WTC11 (cell line): ENCODE measurements at places on chromosomes 7 and 10. TPM values are rescaled to one million over a fixed set of nuclear protein-coding genes. Genes with fewer than 3 reads are reported as not detected.

The PARD3 gene
- 44.9 to 51.8 TPM (median 47.0 TPM) in 3 replicates for total RNA-seq

DNA sequence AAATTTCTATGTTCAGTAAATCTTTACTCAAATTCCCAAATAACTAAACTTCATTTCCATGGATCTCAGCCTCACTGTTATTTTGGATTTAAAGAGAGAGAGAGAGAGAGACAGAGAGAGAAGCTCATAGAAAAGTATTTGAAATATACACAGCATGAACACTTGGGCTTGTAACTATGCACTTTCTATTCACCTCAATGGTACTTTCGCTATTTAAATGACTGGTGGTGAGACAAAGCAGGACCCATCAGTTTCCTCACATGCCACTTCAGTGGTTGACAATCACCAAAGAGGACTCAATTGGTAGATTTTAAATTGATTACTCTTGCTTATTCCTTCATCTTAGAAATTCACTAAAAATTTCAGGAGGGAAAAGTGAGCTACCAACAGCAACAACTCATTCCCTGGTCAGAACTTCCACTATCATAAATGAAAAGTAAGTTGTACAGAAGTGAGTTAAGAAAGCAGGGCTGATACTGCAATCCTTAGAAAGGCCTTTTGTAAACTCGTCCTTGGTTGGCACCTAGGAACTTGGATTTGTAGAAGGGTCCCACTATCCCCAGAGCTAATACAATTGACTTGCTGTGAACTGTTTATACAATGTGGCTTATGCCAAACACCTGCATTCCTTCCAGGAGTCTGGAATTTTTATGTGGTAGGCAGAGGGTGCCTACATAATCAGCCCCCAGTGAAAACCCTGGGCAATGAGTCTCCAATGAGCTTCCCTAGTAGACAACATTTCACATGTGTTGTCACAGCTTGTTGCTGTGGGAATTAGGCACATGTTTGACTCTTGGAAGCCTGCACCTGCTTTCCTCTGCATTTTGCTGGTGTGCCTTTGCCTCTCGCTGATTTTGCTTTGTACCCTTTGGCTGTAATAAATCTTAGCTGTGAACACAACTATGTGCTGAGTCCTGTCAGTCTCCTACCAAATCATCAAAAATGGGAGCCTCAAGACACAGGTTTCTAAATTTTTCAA, 10.8 kb downstream of the ERLIN1 start:
- H3K36me3 ChIP-seq = peaks cover 28% of the 10 kb centered on the region
- H3K27ac ChIP-seq = no peak overlapping the region
- no peak overlapping the region for H3K4me3 ChIP-seq
- H3K27me3 ChIP-seq = no peaks in the 10 kb centered on the region
- H3K4me1 ChIP-seq = no peaks in the 10 kb centered on the region

GRCh38 chr10:91616137-91616536, 16.7 kb downstream of the PPP1R3C start:
- DNase-seq = no peak
- H3K4me1 ChIP-seq = no peaks in the 10 kb centered on the region
- no peak overlapping the region for H3K4me3 ChIP-seq
- no peaks in the 10 kb centered on the region for H3K27me3 ChIP-seq

DNA sequence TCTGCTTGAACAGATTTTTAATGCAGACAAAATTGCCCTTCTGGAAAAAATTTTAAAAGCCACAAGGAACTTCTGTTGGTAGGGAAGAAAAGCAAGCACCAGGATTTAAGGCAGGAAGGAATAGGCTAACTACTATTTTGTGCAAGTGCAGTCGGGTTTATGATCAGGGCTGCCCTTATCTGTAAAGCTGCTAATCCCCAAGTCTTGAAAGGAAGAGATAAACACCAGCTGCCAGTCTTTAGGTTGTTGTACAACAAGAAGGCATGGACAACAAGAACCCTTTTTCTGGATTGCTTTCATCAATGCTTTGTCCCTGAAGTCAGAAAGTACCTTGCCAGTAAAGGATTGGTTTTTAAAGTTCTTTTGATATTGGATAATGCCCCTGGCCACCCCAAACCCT, 40.7 kb downstream of the RALA start:
- no peak for DNase-seq
- H3K36me3 ChIP-seq = peaks cover 36% of the 10 kb centered on the region
- H3K27ac ChIP-seq = no peak overlapping the region
- peaks cover 40% of the 10 kb centered on the region for H3K4me1 ChIP-seq
- no peaks in the 10 kb centered on the region; the same call in 1 of the 2 replicates for H3K27me3 ChIP-seq

DNA sequence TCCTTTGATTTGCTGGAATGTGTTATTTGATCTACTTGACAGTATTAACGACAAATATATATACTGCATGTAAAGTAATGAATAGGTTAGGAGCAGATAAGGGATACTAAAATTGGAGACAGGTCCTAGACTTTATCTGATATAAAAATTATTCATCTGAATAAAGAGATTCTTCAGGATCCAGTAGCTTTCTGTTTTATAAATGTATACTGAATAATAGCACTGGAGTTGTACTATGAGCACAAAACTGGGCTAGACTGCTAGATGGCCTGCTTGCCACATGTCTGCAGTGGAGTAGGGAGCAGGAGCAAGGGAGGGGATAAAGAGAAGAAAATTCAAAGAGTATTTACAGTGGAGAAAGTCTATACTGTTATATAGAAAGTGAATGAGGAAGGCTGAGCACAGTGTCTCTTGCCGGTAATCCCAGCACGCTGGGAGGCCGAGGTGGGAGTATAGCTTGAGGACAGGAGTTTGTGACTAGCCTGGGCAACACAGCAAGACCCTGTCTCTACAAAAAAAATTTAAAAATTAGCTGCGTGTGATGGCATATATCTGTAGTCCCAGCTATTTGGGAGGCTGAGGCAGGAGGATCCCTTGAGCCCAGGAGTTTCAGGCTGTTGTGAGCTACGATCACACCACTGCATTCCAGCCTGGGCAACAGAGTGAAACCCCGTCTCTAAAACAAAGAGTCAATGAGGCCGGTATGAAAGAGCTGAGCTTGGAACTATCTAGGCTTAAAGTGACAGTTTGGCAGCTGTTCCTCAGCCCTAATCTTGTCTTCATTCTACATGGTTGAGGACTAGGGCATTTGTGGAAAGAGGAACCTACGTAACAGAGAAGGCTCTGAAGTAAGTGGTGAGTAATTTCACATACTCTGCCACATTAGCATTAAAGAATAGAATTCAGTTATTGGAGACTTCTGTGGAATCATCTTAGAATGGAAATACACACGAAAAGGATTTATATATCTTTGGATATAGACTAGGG, 41.8 kb downstream of the CD36 start:
- DNase-seq = no peak
- H3K27ac ChIP-seq = no peak overlapping the region
- H3K27me3 ChIP-seq = no peaks in the 10 kb centered on the region
- no peak overlapping the region for H3K4me3 ChIP-seq

GRCh38 chr10:93461109-93461806, 20.9 kb downstream of the MYOF start:
- H3K4me3 ChIP-seq = no peak overlapping the region
- no peak for DNase-seq
- H3K4me1 ChIP-seq = peaks cover 15% of the 10 kb centered on the region
- no peaks in the 10 kb centered on the region for H3K27me3 ChIP-seq
- no peaks in the 10 kb centered on the region for H3K36me3 ChIP-seq

DNA sequence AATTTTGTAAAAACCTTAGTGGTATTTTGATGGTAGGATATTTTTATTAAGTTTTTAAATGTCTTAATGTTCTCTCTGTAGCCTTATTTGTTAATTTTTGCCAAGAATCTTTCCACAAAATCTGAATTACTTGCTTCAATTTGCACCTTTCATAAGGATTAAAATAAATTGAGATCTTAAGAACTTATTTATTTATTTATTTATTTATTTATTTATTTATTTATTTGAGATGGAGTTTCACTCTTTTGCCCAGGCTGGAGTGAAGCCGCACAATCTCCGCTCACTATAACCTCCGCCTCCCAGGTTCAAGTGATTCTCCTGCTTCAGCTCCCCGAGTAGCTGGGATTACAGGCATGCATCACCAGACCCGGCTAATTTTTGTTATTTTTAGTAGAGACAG, 98.6 kb downstream of the PPP1R9A start:
- no peak overlapping the region for H3K4me3 ChIP-seq
- no peak overlapping the region for H3K27ac ChIP-seq
- no peaks in the 10 kb centered on the region for H3K27me3 ChIP-seq
- H3K36me3 ChIP-seq = no peaks in the 10 kb centered on the region
- no peak for DNase-seq

The SORBS1 gene
- total RNA-seq = 33.8 to 39.9 TPM (median 34.3 TPM) in 3 replicates

DNA sequence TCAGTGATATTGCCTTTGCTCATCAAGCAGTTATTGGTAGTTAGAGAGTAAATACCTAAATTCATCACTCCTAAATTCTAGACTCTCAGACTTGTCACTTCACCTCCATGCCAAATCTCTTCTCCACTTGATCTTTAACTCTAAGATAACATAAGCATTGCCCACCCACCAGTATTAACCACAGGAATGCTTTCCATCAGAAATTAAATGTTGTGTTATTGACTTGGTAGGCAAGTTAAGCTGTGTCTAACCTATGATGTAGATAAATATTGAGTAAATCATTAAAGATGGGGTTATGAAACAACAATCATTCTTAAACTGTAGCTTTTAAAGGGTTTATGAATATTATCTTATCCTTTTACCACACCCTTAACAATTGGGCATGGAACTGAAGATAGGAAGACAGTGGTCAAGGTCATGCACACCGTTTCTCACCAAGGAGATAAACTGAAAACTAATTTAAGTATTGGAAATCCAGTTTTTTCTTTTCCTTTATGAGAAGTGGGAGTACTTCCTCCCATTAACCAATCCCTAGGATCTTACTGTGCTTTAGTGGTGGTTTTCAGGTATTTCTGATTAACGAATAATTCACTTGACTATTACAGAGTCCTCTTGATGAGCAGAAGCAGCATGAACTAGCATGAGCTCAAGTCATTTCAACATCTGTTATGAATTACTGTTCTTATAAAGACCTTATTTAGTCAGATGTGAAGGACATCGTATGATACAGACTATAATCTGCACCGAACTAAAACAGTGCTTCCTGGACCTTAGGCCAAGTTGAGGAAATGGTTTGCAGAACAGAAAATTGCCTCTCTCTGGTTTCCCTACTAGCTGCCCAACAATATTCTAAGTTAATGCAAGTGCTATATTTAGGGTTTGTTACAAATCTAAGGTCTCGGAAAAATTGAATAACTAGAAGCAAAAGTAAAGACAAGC, 142.0 kb downstream of the LCOR start:
- DNase-seq = no peak
- no peak overlapping the region for H3K27ac ChIP-seq
- H3K4me3 ChIP-seq = no peak overlapping the region
- H3K36me3 ChIP-seq = no peaks in the 10 kb centered on the region

GRCh38 chr7:41219276-41219675, 483.6 kb downstream of the INHBA start:
- H3K27ac ChIP-seq = no peak overlapping the region
- no peak for DNase-seq
- peaks cover 86% of the 10 kb centered on the region for H3K27me3 ChIP-seq
- H3K36me3 ChIP-seq = no peaks in the 10 kb centered on the region
- peaks cover 8% of the 10 kb centered on the region for H3K4me1 ChIP-seq

The PON2 gene
- 21.4 to 24.1 TPM (median 23.3 TPM) in 3 replicates for total RNA-seq

DNA sequence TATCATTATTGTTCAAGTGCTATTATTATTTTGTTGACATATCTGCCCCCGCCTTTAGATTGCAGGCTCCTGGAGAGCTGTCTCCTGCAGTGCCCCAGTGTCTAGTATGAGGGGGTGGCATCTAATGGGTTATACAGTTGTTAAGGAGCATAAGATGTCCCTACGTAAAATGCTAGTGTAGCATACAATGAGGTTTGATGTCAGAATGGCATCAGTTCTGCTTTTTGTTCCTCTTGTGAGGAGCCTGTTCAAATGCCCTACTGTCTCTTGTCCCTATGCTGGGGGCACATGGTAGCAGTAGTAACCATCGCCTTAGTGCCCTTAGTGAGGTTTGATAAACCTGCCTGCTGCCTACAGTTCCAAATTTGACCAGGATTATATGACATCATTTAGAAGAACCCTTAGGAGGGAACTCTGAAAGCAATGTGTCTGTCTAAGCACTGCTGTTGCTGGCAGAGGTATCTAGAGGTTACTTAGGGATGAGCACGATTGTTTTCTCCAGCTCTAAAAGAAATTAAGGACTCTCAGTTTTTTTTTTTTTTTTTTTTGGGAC, 9.7 kb downstream of the CREM start:
- H3K4me3 ChIP-seq = no peak overlapping the region
- peaks cover 5% of the 10 kb centered on the region for H3K4me1 ChIP-seq
- H3K36me3 ChIP-seq = no peaks in the 10 kb centered on the region
- DNase-seq = no peak
- H3K27me3 ChIP-seq = no peaks in the 10 kb centered on the region

DNA sequence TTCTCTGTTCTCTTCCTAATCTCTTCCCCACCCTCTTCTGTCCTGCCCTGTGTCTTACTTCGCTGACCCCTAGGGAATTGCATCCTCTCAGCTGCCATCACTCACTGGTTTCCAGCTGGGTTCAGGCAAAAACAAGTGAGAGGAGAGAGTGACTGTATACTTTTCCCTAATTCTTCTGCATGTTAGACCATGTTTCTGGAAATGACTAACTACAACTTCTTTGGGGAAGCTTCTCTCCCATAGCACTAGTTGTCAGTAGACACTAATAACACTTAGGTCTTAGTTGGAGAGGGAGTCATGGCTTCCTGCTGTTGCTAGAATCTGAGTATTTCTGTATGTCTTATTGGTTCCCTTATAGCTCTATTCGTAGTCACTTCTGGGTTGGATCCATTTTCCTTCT, 299.0 kb upstream of the FZD1 start:
- no peak overlapping the region for H3K4me3 ChIP-seq
- DNase-seq = no peak
- no peaks in the 10 kb centered on the region for H3K27me3 ChIP-seq

- no peak overlapping the region for H3K4me3 ChIP-seq
- no peak overlapping the region; the same call in 1 of the 2 replicates for H3K27ac ChIP-seq
Measured at GRCh38 chr7:123319911-123320310, 120.1 kb upstream of the SLC13A1 start.

DNA sequence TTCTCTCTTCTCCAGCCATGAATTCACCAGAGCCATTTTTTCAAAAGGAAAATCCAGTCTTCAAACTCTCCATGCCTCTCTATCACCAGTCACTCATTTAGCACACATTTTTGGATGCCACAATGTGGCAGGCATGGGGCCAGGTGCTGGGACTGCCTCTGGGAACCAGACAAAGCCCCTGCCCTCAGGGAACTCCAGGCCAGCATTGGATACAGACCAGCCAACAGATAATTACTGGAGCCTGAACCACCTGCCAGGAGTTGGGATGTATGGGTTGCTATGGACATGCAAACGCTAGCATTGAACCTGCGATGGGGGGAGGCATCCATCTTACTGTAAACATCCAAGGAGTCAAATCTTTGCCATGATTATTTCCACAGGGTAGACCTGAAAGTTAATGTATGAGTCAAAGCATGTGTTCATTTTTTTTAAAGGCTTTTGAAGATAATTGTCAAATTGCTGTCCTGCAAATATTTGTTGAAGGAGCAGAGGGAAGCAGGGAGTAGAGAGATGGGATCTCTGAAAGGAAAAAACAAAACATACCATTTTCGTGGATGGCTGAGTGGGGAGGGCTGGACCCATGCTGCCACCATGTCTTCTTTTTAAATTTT, 43.2 kb downstream of the SRRM3 start:
- DNase-seq = no peak
- peaks cover 11% of the 10 kb centered on the region for H3K4me1 ChIP-seq
- H3K27me3 ChIP-seq = no peaks in the 10 kb centered on the region
- H3K27ac ChIP-seq = peak overlapping the region; percentile 50; the same call in 1 of the 2 replicates
- peaks cover 6% of the 10 kb centered on the region; the same call in 1 of the 2 replicates for H3K36me3 ChIP-seq
- no peak overlapping the region for H3K4me3 ChIP-seq
